Omental fat pad (tissue), 4 donors: ENCODE measurements at places on chromosomes 7 and 10. TPM values are rescaled to one million over a fixed set of nuclear protein-coding genes. Genes with fewer than 3 reads are reported as not detected.

The SPDYE2 gene
- not detected for total RNA-seq

- peak; percentile 67 for DNase-seq
Measured at GRCh38 chr10:88232029-88232895, 350.9 kb downstream of the RNLS start.

- DNase-seq, result no peak
Measured at GRCh38 chr10:79488870-79489269, 23.5 kb upstream of the EIF5AL1 start.

The LRCH4 gene
- 52.2 TPM for total RNA-seq

The EBF3 gene
- 19.3 TPM for total RNA-seq
